Psoas muscle (tissue), 8 donors: ENCODE measurements at places on chromosomes 7 and 10. TPM values are rescaled to one million over a fixed set of nuclear protein-coding genes. Genes with fewer than 3 reads are reported as not detected.

- no peak for DNase-seq
Measured at GRCh38 chr7:155927905-155928304, 115.6 kb upstream of the SHH start.

- no peak for DNase-seq
Measured at GRCh38 chr7:46844486-46844885, 737.4 kb downstream of the TNS3 start.

DNA sequence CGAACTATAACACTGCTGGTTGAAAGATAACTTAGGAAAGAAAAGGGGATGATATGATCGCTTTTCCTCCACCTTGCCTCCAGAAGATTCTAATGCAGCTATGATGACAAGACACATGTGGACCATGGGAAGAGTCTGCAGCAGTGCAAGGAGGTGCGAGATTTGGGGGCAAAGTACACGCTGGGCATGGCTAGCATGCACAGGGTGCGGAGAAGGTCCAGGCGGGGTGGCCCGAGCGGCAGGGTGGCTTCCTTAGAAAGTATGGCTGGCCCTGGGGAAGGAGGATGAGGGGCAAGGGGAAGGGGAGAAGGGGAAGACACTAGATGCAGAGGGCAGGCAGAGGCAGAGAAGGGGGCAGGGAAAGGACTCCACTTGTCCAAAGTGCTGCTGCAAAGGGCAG lies 15.6 kb downstream of the ATXN7L1 start:
- no peak for DNase-seq

- no peak for DNase-seq
Measured at GRCh38 chr7:34596887-34597286, 61.1 kb upstream of the NPSR1 start.

DNA sequence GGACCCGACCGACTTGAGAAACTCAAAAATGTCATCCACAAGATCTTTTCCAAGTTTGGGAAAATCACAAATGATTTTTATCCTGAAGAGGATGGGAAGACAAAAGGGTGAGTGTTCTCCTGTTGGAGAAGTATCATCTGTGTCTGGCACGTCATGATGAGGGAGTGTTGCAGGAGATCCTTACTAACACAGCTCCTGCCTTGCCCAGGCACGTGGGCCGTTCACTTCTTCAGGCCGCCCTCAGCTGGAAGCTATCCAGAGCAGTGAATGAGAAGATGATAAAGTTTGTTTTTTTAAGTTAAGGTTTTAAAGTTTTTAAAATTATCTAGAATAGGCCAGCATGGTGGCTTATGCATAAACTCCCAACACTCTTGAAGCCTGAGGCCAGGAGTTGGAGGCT lies 6.2 kb downstream of the EIF3B start:
- no peak for DNase-seq

DNA sequence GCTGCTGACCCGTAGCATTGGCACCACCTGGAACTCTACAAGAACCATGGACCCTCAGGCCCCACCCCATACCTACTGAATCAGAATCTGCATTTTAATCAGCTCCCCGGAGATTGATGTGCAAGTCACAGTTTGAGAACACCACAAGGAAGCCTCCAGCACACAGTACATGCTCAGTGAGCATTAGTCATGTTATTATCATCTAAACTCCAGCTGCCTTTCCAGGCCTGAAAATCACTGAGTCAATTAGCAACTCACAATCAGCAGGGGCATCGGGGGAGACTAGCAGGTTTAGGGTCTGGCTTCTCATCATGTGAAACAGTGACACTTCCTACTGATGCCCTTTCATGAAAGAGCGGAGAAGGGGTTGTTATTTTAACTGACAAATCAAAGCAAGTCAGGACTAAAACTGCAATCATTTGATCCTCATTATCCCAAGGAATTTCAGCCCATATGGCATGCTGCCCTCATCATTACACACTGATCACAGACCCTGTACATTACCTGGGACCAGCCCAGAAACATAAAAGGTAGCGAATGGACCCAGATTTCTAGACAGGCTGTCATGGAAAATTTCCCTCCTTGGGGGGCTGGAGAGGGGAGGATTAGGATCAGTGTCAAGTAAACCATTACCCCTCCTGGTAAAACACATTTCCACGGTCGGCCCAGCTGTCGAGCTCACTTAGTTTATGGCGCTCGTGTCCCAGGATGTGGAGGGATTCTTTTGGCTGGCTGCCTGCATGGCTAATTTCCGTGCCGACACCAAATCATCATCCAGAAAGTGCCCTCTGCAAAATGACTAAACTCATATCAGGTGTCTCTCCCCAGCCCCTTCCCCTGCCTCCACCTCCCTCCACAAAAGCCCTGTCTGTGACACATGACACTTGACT lies 122.8 kb downstream of the PRLHR start:
- no peak for DNase-seq

GRCh38 chr10:114703377-114704107 lies 45.5 kb upstream of the ABLIM1 start:
- DNase-seq, result no peak

- DNase-seq, result no peak
Measured at GRCh38 chr7:75055830-75056772, 17.5 kb downstream of the RCC1L start.

The OR13A1 gene
- not detected for polyA plus RNA-seq

The SBDS gene
- polyA plus RNA-seq, result 399 TPM

The CHAT gene
- not detected for polyA plus RNA-seq

The EPO gene
- not detected for polyA plus RNA-seq
